Hematopoietic multipotent progenitor cell treated with erythropoietin and hydrocortisone succinate and interleukin-3 and kit ligand, for 8 days (in vitro differentiated cells): ENCODE measurements at places on chromosomes 12 and 14.

- DNase-seq = peak; percentile 12
These were observed 28.8 kb upstream of the GZMB start for GRCh38 chr14:24662753-24663152.

- peak; percentile 93 for DNase-seq
These were observed 52.4 kb downstream of the CCDC91 start for GRCh38 chr12:28242496-28243309.

DNA sequence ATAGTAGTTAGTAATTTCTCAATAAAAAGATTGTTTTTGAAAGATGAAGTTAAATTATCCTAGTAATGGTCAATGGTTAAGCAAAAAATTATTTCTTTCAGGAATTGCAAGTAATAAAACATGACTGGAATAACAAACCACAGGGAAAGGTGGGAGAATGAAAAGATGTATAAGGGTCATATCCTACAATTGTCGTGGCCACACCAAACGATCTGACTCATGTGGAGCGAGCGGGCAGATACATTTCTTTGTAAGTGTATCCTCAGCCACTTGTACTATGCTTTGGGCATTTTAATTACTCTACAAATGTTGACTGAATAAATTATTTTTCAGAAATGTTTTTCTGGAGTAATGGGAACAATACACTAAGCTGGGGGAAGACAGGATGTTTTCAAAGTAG lies 45.5 kb downstream of the ACSM4 start:
- DNase-seq = no peak

DNA sequence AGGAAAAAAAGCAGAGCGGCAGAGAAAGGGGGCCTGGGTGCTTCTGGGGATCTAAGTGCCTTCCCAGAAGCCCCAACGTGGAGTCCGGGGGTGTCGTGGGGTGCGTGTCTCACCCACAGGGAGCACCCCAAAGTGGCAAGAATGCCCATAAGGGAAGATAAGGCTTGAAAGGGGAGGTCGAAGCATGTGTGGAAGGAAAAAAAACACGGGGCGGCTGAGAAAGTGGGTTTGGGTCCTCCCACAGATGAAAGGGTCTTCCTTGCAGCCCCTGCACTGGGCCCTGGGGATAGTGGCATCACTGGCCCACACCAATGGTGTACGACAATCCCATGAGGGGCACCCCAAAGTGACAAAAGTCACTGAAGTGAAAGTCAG lies 275.5 kb downstream of the ALG10 start:
- no peak for DNase-seq

GRCh38 chr14:55579724-55580469 lies at the start of gene KTN1:
Gene KTN1, plus strand, starts transcription at chr14:55580207. Its CDS starts 31,842 bp downstream, at chr14:55612049.
- DNase-seq = peak; percentile 79

DNA sequence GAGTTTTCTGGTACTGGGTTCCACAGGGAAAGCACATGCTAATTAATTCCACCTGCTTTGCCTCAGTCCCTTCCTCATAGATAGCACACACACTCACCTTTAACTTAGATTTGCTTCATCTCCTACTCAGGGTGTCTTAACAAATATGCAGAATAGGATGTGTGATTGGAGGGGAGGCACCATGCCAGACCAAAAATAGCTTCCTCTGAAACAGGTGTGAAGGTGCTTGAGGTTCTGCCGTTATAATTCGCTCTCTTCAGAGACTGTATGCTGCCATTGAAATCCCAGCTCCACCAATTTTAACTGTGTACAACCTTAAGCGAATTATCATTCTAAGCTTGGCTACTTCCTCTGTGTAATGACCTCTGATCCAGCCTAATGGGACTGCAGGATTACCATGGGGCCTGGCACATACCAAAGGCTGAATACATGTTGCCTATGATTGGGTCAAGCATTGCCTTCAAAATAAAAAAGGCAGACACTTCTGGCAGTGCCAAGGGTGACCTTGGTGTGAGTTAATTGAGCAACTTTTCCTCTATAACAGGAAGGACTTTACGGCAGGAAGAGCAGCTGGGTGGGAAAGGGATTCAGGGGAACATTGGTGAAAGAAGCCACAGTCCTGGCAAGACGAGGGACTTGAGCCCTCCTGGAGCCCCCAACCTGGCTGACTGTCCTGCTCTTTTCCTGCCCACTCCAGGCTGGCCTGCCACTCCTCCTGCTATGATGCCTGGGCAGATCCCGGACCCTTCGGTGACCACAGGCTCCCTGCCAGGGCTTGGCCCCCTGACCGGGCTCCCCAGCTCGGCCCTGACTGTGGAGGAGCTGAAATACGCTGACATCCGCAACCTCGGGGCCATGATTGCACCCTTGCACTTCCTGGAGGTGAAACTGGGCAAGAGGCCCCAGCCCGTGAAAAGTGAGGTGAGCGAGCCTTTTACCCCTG lies 9.7 kb downstream of the JDP2 start:
- DNase-seq = no peak

DNA sequence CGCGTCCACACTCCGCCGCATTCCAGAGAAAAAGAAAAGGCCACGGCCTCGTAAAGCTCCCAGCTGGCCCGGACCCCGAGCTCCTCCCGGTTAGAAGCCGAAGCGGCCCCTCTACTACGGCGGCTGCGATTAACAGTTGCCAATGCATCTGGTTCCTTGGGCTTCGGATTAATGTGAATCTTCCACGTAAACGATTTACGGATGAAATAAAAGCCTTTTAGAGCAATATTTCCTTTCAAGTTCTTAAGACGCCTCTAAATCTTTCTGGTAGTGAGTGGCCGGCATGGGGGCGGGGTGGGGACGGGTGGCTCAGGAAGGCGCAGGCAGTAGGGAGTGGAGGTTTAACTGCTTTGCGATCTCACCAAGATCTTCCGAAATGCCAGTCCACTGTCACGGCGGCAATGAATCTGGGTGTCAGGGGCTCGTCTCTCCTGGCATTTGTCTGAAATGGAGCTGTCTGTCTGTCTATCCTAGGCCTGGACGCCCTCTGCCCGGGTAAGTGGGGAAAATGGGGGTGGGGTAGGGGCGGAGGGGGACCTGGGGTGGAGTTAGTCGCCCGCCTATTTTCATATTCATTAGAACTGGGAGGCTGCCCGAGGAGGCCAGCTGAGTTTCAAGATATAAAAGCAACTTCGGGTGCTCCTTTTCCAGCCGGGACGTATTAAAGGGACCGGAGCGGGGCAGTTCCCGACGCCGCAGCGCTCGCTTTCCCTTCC lies 413 bp upstream of the ALX1 start:
- DNase-seq = no peak

DNA sequence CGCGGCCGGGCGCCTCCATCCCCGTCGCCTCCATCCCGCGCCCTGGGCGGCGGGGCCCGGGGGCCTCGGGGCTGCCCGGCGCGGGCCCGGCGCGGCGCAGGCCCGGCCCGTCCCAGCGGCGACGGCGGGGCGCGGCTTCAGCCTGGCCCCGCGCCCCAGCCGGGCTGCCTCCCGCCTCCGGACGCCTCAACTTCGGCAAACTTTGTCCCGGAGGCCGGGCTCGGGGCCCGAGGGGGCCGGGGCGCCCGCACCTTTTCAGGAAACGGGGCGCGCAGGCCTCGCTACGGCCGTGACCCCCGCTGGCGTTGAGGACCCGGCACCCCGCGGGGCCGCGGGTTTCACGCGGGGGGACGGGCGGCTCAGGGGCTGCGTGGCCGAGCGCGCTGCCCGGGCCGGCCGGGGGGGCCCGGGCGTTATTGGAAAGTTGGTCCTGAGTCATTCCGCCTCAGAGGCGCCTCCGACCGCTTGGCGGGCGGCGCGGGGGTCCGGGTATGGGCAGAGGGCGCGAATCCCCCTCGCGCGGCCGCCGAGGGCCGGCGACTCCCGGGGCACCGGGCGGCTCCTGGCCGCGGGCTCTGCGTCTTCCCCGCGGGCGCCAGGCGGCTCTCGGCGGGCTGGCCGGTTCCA lies 575 bp downstream of the TRAF3 start:
- DNase-seq = no peak

- DNase-seq = no peak
These were observed 104.4 kb downstream of the PPM1A start for GRCh38 chr14:60353420-60353819.

- DNase-seq = no peak
These were observed 3.2 kb downstream of the MGST1 start for GRCh38 chr12:16350682-16351081.

DNA sequence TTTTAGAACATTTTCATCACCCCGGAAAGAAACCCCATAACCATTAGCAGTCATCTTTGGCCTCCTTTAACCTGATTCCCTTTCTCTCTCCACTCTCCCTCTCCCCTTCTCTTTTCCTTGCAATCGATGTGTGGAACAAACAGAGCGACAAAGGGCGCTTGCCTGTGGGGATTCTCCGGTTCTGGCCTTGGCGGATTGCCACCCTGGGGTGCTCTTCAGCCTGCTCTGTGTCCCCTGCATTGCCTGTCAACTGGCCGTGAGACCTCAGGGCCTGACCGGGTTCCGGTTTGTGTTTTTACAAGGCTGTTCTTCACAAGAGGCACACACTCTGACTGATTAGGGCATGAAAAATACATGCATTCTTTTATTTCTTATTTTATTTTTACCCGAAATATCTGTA lies 27.8 kb downstream of the LRTM2 start:
- DNase-seq = no peak

- DNase-seq = peak; percentile 23
These were observed 13.8 kb upstream of the DHRS4 start for GRCh38 chr14:23939607-23940326.
